SW 1271 (cell line): ENCODE measurements at places on chromosomes 16 and 17.

- DNase-seq: peak; percentile 25
Observed at GRCh38 chr17:41049110-41049509, 2.0 kb upstream of the KRTAP2-1 start.

GRCh38 chr17:48514477-48514876 is 16.3 kb downstream of the HOXB1 start:
- DNase-seq: no peak

DNA sequence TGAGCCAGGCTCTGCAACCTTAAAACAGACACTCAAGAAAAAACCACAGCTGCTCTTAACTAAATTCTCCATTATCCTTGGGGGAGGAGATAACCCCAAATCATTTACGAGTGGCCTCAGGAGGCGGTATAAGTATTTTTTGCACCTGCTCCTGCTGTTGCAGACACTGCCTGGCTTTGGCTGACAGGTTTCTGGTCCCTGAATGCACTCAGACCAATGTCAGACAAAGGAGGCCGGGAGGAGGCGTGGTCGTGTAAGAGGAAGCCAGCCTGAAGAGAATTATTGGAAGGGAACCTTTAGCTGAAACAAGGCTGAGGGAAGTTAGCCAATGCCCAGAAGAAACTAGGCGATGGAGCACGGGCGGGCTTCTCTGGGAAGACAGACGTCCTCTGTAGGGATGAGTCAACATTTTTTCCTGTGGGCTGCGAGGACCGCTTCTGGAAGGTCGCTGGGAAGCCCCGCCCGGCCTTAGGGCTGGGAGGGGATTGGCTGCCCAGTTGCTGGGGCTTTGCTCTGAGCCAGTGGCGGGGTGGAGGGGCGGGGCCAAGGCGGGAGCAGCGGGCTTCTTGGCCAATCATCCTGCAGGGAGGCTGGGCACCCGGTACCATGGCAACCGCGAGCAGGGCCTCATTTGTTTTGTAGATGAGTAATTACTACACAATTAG is 82.3 kb downstream of the CCDC182 start:
- no peak for DNase-seq

DNA sequence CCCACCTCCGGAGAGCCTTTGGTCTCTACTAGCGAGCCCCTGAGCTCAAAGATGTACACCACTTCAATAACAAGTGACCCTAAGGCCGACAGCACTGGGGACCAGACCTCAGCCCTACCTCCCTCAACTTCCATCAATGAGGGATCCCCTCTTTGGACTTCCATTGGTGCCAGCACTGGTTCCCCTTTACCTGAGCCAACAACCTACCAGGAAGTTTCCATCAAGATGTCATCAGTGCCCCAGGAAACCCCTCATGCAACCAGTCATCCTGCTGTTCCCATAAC is 702 bp downstream of the SPN start:
- DNase-seq: no peak

DNA sequence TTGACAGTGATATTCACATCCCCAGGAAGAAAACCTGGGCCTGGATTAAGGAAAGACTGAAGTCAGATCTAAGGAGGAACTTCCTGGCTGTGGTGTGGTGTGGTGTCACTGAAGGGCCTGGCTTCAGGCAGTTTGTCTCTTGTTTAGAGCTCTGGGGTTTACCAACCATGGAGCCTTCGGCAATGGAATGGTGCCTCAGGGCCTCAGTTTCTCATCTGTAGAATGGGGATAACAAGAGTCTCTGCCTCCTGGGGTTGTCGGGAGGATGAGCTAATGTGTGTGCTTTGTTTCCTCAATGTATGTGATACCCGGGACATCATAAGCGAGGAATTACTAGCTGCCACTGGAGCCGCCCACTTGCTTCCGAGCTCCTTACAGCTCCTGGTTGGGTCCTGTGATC is 12.7 kb downstream of the WNT3 start:
- DNase-seq: no peak

DNA sequence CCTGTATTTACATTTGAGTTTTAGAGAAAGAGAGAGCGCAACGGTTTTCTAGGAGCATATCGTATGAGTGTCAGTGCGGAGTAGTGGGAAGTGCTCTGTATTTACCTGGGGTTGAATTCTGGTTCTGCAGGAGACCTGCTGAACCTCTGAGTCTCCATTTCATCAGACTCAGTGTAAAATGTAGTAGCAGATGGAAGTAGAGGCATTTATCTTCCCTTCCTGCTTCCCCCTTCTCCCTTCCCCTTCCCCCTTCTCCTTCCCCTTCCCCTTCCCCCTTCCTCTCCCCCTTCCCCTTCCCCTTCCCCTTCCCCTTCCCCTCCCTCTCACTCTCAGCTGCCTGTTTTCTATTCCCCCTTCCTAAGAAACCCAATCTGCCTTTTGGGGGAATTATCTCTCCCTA is 426.9 kb downstream of the NPIPA7 start:
- DNase-seq: no peak

- no peak for DNase-seq
Observed at GRCh38 chr16:15489016-15489415, 54.6 kb downstream of the BMERB1 start.

DNA sequence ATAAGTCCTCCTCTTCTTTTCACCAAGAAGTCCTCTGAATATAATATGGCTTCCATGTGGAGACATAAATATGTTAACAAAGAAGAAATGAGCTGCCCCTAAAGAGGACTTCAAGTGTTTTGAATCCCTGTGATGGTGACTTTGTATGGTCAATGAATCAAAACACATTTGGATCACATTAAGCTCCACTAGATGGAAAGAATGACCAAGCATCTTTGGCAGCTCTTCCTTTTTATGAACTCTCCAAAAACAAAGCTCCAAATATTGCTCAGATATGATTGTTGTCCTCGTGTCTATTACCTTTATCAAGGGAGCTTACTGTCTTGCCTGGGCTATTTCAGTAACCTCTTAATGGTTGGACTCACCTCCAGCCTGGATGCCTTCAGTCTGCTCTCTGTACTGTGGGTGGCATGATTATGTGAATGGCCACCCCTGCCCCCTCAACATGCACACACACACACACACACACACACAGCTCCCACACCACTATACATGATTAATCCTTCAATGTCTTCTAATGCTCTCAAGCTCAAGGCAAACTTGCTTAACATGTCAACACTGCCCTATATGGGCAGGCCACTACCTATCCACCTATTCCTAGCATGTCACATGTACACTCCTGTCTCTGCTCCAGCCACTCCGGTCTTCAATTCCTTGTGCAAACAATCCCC is 346.6 kb upstream of the SALL1 start:
- no peak for DNase-seq
